ENCODE measurements at places on chromosomes 2 and 18.

GRCh38 chr18:56034949-56035348 is 447.0 kb upstream of the TCF4 start:
- DNase-seq, result no peak
- no peaks in the 10 kb centered on the region for H3K27me3 ChIP-seq
- H3K4me3 ChIP-seq, result no peak overlapping the region
- H3K4me1 ChIP-seq, result no peaks in the 10 kb centered on the region

DNA sequence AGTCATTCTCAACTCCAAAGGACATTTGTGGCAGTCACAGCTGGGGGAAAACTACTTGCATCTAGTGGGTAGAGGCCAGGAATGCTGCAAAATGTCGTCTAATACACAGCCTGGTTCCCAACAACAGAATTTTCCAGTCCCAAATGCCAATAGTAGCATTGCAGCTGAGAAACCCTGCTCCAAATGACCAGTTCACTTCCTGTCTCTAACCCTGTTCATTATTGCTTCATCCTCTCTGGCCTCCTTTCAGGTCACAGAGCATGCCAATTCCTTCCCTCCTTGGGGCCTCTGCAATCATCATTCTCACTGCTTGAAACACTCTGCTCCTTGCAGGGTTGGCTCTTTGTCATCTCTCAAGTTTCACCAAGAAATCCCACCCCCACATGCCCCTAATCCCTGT is 139.1 kb downstream of the IRS1 start:
- H3K4me3 ChIP-seq, result no peak overlapping the region
- H3K36me3 ChIP-seq, result no peaks in the 10 kb centered on the region
- H3K27me3 ChIP-seq, result peaks cover 10% of the 10 kb centered on the region
- no peak overlapping the region for H3K27ac ChIP-seq
- H3K4me1 ChIP-seq, result peaks cover 7% of the 10 kb centered on the region
- no peak for DNase-seq

- H3K4me1 ChIP-seq, result peaks cover 84% of the 10 kb centered on the region
- peaks cover 4% of the 10 kb centered on the region for H3K36me3 ChIP-seq
- peak overlapping the region; percentile 97 for H3K27ac ChIP-seq
- DNase-seq, result peak; percentile 96
These were observed 23.7 kb downstream of the FAM178B start for GRCh38 chr2:96962567-96963203.

- no peaks in the 10 kb centered on the region for H3K27me3 ChIP-seq
- peaks cover 10% of the 10 kb centered on the region for H3K36me3 ChIP-seq
- peaks cover 1% of the 10 kb centered on the region for H3K4me1 ChIP-seq
- DNase-seq, result no peak
These were observed 36.5 kb upstream of the SLC39A10 start for GRCh38 chr2:195620501-195620900.

DNA sequence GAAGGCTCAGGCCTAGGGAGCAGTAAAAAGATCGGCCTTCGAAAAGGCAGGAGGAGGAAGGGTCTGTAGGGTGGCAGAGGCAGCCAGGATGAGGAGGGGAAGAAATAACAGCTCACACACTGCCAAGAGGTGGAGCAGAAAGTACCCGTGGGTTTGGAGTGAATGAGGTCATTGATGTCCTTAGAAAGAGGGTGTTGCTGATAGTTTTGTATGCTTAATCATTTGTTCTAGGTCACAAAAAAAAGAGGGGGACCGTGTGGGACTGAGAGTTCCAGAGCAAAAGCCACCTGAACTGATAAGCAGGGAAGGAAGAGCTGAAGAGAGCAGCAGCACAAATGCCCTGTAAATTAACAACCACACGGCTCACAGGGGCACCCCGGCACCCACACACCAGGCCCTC is 140.4 kb downstream of the FAM161A start:
- no peak overlapping the region for H3K27ac ChIP-seq
- H3K4me1 ChIP-seq, result no peaks in the 10 kb centered on the region
- no peaks in the 10 kb centered on the region for H3K27me3 ChIP-seq
- H3K36me3 ChIP-seq, result no peaks in the 10 kb centered on the region

- H3K36me3 ChIP-seq, result no peaks in the 10 kb centered on the region
- H3K27me3 ChIP-seq, result no peaks in the 10 kb centered on the region
- DNase-seq, result no peak
- H3K4me3 ChIP-seq, result no peak overlapping the region
These were observed 133.5 kb upstream of the DTNA start for GRCh38 chr18:34576622-34577021.

DNA sequence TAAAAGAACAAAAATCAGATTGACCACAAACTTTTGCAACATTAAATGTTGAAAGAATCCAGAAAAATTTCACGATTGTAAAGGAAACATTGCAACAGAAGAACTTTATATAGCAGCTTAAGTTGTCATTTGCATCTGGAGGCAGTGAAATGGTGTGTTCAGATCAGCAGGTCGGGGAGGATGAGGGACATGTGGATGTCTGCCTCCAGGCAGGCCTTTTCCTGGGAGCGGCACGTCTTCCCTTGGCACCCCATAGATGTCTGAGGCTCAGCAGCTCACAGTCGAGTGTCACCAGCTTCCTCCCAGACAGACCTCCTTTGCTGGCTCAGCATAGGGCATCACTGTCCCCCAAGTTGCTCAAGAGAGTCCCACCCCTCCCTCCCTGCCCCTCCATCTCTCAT is 44.3 kb upstream of the ASB1 start:
- H3K27me3 ChIP-seq, result no peaks in the 10 kb centered on the region
- no peak for DNase-seq
- peaks cover 36% of the 10 kb centered on the region for H3K4me1 ChIP-seq

DNA sequence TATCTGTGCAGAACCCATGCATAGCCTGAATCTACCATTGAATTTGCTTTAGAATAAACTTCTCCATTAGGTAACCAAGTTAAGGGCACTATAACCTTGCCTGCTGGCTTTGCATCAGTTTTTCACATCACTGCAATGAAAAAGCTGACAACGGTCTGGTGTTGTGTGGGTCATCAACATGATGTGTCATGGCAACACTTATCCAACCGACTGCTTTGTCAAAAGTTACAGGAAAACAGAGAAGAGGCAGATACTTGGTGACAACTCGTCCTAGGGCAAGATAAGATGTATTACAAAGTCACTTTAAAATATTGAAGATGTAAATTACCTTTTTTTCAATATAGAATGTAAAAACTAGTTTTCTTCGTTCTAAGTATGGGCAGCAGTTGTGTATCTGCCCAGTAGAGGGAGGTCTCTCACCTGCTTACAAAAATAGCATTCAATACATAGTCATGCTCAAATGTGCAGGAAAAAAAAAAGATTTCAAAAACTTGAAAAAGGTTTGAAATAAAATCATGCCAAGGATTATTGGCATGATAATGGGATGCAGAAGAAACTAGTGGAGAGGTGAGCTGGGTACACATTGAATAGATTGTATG is 96.3 kb downstream of the EVA1A start:
- H3K4me3 ChIP-seq, result no peak overlapping the region
- H3K27ac ChIP-seq, result no peak overlapping the region
- H3K4me1 ChIP-seq, result no peaks in the 10 kb centered on the region
- no peak for DNase-seq

DNA sequence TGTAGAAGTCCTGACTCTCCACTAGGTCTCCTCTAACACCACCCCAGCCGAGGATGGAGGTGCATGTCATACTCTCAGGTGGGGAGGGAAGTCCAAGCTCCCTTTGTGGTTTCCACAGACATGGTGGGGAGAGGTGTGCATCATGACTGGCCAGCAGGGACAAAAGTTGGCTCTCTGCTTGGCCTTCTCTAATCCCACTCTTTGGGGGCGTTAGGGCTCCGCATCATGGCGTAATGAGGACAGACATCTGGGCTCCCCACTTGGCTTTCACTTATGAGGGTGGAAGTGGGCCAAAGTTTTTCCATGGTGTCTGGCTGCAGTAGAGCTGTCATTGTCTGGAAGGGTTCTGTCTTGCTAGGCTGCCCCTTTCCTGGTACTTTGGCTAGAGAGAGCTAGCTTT is 80.7 kb upstream of the DAPL1 start:
- H3K27ac ChIP-seq, result no peak overlapping the region
- H3K36me3 ChIP-seq, result no peaks in the 10 kb centered on the region
- no peak overlapping the region for H3K4me3 ChIP-seq

DNA sequence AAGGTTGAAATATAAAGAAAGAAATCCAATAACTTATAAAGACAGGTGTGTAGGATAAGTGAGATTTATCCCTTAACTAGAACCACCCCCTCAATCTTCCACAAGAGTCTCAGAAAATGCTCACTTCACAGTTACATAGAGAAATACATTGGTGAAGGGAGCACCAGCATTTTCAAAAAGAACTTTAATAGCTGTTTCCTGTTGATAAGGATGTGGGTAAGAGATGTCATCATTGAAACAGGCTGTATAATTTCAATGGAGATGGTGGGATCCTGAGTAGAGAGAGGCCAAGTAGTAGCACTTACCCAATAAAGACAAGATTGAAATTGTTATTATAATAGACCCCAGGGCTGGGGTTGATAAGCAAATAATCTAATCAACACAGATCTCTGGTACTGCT is 162.2 kb upstream of the TACR1 start:
- DNase-seq, result no peak
- H3K4me1 ChIP-seq, result no peaks in the 10 kb centered on the region
- no peaks in the 10 kb centered on the region for H3K36me3 ChIP-seq

- no peaks in the 10 kb centered on the region for H3K27me3 ChIP-seq
- no peak for DNase-seq
- no peak overlapping the region for H3K4me3 ChIP-seq
- H3K4me1 ChIP-seq, result no peaks in the 10 kb centered on the region
These were observed 63.3 kb downstream of the SFXN5 start for GRCh38 chr2:73007991-73008765.

DNA sequence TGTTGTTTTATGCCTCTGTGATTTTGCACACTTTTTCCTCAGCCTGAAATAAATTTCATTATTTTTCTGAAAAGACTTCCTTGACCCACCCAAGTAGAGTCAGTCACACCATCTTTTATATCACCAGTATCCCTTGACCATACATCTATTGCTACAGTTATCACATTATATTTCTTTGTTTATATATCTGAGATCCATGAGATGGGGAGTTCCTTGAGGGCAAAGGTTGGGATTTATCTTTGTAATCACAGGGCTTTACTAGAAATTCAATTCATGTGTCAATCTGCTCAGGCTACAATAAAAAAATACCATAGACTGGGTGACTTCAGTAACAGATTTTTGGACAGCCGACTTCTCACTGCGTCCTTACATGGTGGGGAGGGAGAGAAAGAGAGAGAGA is 12.8 kb upstream of the RNF138 start:
- H3K4me1 ChIP-seq, result peaks cover 27% of the 10 kb centered on the region
- DNase-seq, result no peak
- H3K27me3 ChIP-seq, result no peaks in the 10 kb centered on the region
- no peak overlapping the region for H3K27ac ChIP-seq

- no peaks in the 10 kb centered on the region for H3K27me3 ChIP-seq
- H3K27ac ChIP-seq, result no peak overlapping the region
- no peaks in the 10 kb centered on the region for H3K36me3 ChIP-seq
- H3K4me3 ChIP-seq, result no peak overlapping the region
- DNase-seq, result no peak
These were observed 217.8 kb downstream of the OSR1 start for GRCh38 chr2:19140463-19141208.

GRCh38 chr2:219490186-219490585 is 8.5 kb upstream of the GMPPA start:
- no peak for DNase-seq
- no peak overlapping the region for H3K27ac ChIP-seq
- peaks cover 39% of the 10 kb centered on the region for H3K27me3 ChIP-seq
- no peaks in the 10 kb centered on the region for H3K4me1 ChIP-seq

DNA sequence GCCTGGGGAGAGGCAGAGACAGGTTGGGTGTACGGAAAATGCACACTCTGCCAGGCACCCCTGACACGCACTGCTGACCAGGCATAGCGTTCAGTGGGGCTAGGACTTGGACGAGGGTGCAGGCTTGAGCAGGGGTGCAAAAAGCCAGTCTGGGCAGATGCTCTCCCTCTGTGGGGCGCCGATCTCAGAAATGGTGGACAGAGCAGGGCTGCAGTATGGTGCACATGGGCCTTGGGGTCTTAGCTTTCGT is 1.0 kb upstream of the ARHGEF4 start:
- no peaks in the 10 kb centered on the region for H3K4me1 ChIP-seq
- no peak for DNase-seq
- H3K36me3 ChIP-seq, result no peaks in the 10 kb centered on the region

- H3K27me3 ChIP-seq, result no peaks in the 10 kb centered on the region
- DNase-seq, result no peak
- no peak overlapping the region for H3K4me3 ChIP-seq
- H3K36me3 ChIP-seq, result no peaks in the 10 kb centered on the region
These were observed 184.6 kb downstream of the ST6GAL2 start for GRCh38 chr2:106701203-106702022.

GRCh38 chr18:21387886-21388285 is 145.9 kb downstream of the GREB1L start:
- H3K27me3 ChIP-seq, result peaks cover 4% of the 10 kb centered on the region
- H3K4me1 ChIP-seq, result no peaks in the 10 kb centered on the region
- H3K36me3 ChIP-seq, result no peaks in the 10 kb centered on the region
- no peak for DNase-seq
- no peak overlapping the region for H3K4me3 ChIP-seq

DNA sequence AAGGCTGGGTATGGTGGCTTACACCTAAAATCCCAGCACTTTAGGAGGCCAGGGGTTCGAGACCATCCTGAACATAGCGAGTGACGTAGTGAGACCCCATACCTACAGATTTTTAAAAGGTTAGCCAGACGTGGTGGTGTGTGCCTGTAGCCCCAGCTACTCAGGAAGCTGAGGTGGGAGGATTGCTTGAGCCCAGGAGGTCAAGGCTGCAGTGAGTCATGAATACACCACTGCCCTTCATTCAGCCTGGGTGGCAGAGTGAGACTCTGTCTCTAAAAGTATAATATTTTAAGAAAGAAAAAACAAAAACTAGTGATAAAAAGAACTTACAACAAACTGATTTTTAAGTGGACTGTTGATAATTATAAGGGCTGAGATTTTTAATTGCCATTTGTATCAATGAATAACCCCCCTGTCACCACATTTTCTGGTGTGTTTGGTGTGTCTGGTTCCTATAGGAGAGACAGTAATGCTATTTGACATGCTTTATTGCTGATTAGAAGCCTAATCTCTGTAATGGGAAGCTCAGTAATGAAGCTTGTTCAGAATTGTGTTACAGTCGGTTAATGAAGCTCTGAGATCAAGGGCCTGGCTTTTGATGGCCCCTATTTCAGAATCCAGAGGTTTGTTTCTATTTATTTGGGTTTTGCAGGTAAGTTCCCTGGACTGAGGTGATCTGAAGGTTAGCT is 147.0 kb downstream of the NEDD4L start:
- DNase-seq, result no peak
- H3K4me3 ChIP-seq, result no peak overlapping the region
- peaks cover 18% of the 10 kb centered on the region for H3K27me3 ChIP-seq
- H3K36me3 ChIP-seq, result no peaks in the 10 kb centered on the region
- no peak overlapping the region for H3K27ac ChIP-seq
- peaks cover 12% of the 10 kb centered on the region for H3K4me1 ChIP-seq

GRCh38 chr2:98160554-98160953 is 73.6 kb downstream of the VWA3B start:
- no peaks in the 10 kb centered on the region for H3K36me3 ChIP-seq
- no peak overlapping the region for H3K4me3 ChIP-seq
- no peak overlapping the region for H3K27ac ChIP-seq
- no peak for DNase-seq
- H3K4me1 ChIP-seq, result no peaks in the 10 kb centered on the region
- H3K27me3 ChIP-seq, result peaks cover 5% of the 10 kb centered on the region
